ENCODE measurements at places on chromosomes 16 and 17. TPM values are rescaled to one million over a fixed set of nuclear protein-coding genes. Genes with fewer than 3 reads are reported as not detected.

The ADAD2 gene
- 0.52 TPM for total RNA-seq

The P2RX1 gene
- total RNA-seq: 6.8 TPM

The CCT6B gene
- 1.7 TPM for total RNA-seq

DNA sequence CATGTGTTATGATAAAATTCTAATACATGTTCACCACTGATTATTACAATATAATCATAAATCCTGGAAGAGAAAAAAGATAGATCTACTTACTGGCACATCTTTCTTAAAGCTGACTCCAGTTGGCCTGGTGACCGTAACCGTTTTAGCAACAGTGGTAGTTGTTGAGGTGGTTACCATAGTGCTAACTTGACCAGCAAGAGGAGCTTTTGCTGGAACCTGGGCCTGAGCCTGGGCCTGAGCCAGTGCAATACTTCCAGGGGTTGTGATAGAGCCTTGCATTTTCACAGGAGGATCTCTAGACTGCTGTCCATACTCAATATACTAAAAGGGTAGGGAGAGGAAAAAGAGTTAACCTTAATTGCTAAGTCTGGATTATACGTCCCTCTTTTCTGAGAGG is 36.2 kb downstream of the SETD6 start:
- H3K4me3 ChIP-seq: no peak overlapping the region
- H3K36me3 ChIP-seq: peaks cover 100% of the 10 kb centered on the region
- no peaks in the 10 kb centered on the region for H3K4me1 ChIP-seq
- H3K27me3 ChIP-seq: no peaks in the 10 kb centered on the region
- no peak for DNase-seq

The CD300E gene
- total RNA-seq: 6.5 TPM

DNA sequence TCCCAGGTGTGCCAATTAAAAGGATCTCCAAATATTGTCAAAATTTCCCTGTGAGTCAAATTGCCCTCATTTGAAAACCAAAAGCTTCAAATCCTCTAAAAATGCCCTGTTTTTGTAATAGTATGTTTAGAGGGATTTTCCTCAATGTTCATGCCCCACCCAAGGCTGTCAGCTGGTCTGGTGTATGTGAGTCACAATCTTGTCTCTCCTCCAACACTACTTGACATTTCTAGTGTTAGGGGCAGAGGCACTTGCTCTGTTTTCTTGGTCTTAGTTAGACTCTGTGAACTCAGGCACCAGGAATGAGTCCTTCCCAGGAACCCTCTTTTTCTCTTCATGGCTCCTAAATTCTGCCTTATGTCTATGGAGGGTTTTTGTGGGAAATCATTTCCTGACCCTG is 634.8 kb downstream of the KCNJ2 start:
- DNase-seq: no peak
- no peak overlapping the region for H3K27ac ChIP-seq
- no peaks in the 10 kb centered on the region for H3K27me3 ChIP-seq
- H3K4me3 ChIP-seq: no peak overlapping the region
- no peaks in the 10 kb centered on the region for H3K36me3 ChIP-seq
- no peaks in the 10 kb centered on the region for H3K4me1 ChIP-seq

GRCh38 chr17:9324864-9325263 is 250.8 kb downstream of the STX8 start:
- H3K36me3 ChIP-seq: no peaks in the 10 kb centered on the region
- no peak for DNase-seq
- no peak overlapping the region for H3K4me3 ChIP-seq
- H3K27ac ChIP-seq: no peak overlapping the region
- no peaks in the 10 kb centered on the region for H3K27me3 ChIP-seq

DNA sequence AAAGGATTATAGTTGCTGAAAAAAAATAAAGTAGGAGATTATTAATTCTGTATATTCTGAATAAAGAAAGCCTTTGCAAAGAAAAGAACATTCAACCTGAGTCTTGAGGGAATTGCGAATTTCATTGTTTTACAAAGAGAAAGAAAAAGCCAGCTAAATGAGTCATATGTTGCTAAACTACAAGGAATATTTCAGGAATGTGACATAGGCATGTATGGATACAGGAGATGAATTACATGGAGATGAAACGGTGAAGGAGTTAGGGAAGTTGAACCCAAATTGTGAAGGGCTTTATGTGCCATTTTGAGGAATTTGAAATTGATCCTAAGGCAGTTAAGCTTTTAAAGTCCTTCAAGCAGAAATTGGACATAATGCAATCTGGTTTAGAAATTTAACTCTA is 177.3 kb upstream of the RBL2 start:
- no peak overlapping the region for H3K4me3 ChIP-seq
- H3K27ac ChIP-seq: no peak overlapping the region
- H3K27me3 ChIP-seq: no peaks in the 10 kb centered on the region

The KRTAP4-6 gene
- not detected for total RNA-seq

The SLFN12 gene
- total RNA-seq: 12.4 TPM

The DGKE gene
- 10.4 TPM for total RNA-seq

DNA sequence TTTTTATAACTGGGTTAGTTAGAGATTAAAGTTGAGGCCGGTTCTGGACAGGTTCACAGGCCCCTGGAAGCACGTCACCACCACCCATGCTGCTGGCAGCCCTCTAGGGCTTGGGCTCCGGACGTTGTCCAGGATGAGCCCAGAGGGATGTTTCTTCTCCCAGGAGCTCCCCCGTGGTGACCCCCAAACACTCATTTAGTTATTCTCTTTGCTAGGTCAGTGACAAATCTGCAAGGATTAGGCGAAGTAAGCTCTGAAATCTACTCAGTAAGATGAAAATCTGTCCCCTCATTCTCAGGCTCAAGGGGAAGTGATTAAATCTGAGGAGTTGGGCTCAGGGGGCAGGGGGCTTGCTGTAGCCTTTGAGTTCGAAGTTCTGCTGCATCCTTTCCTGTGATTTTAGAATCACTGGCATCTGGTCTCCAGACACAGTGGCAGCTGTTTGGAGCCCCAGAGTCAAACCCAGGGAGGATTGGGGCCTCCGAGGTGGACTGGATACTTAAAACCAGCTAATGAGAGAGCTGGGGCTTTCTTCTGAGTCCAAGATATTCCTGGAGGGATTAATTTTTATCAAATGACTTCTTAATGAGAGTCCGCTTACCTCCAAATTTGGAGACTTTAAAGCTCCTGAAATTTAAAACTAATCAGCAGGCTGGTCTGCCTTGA is 49.2 kb upstream of the HS3ST2 start:
- DNase-seq: no peak
- no peak overlapping the region for H3K4me3 ChIP-seq
- no peak overlapping the region for H3K27ac ChIP-seq
- H3K4me1 ChIP-seq: no peaks in the 10 kb centered on the region
- H3K36me3 ChIP-seq: no peaks in the 10 kb centered on the region

DNA sequence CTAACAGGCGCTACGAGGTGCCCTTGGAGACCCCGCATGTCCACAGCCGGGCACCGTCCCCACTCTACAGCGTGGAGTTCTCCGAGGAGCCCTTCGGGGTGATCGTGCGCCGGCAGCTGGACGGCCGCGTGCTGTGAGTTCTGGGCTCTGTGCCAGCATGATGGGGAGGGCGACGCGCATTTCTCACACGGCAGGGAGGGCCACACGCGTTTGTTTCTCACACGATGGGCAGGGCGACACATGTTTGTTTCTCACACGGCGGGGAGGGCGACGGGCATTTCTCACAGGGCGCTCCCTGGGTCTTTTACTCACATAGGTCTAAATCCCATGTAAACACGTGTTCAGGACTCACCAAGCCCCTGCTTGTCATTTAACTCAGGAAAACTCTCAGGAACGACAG is 4.4 kb downstream of the GAA start:
- no peaks in the 10 kb centered on the region for H3K27me3 ChIP-seq
- peak; percentile 62 for DNase-seq
- H3K36me3 ChIP-seq: no peaks in the 10 kb centered on the region
- H3K4me1 ChIP-seq: peaks cover 11% of the 10 kb centered on the region

The KRTAP2-3 gene
- not detected for total RNA-seq

DNA sequence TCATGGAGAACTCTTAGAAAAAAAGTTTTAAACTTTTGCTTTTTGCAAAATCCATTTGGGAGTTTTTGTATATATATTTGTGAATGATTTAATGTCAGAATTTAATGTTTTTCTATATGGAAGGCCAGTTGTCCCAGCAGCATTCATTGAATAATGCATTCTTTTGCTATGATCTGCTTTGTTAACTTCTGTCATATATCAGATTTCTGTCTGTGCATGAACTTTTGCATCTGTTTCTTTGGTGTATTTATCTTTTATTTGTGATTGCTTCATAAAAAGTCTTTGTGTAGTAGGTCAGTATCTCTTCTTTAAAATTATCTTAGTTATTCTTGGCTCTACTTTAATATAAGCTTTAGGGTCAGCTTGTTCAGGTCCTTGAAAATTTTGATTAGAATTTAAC is 84.2 kb downstream of the MAP2K4 start:
- no peak overlapping the region for H3K4me3 ChIP-seq
- no peaks in the 10 kb centered on the region for H3K27me3 ChIP-seq
- no peaks in the 10 kb centered on the region for H3K4me1 ChIP-seq
- no peak overlapping the region for H3K27ac ChIP-seq
- no peak for DNase-seq

DNA sequence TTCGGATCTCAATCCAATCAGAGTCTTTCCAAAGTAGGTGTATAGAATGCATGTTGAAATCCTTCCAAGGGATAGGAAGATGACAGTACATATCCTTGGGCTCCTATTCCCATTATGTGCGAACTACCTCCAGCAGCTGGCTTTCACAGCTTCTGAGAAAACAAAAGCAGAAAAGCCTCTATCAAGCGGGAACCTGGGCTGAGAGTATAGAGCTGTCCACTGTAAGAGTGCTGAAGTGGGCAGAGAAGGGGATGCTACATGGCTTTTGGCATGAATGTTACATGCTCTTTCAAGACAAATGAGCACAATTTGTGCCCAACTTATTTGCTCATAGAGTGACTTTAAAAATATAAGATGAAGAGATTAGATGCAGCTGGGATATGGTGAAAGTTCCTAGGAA is 993.5 kb downstream of the CDH8 start:
- no peak overlapping the region for H3K27ac ChIP-seq
- no peaks in the 10 kb centered on the region for H3K27me3 ChIP-seq
- H3K4me1 ChIP-seq: no peaks in the 10 kb centered on the region

DNA sequence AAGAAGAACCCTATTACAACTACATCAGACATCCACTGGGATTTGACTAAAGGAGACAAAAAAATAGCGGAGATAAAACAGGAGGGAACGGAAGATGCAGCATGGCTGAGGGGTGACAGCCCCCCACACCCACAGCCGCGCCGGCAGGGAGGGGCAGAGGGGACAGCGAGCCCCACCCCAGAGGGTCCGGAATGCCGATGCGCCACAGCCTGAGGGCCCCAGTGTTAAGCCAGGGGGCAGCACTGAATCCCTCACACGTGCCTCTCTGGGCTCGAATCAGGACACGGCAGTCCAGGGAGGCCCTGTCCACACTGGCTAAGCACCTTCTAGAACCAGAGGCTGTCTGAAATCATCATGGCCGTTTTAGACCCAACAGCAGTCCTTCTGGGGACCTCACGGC is 18.8 kb downstream of the MAP1LC3B start:
- no peaks in the 10 kb centered on the region for H3K27me3 ChIP-seq
- DNase-seq: no peak
- H3K4me1 ChIP-seq: no peaks in the 10 kb centered on the region
- H3K36me3 ChIP-seq: peaks cover 84% of the 10 kb centered on the region

DNA sequence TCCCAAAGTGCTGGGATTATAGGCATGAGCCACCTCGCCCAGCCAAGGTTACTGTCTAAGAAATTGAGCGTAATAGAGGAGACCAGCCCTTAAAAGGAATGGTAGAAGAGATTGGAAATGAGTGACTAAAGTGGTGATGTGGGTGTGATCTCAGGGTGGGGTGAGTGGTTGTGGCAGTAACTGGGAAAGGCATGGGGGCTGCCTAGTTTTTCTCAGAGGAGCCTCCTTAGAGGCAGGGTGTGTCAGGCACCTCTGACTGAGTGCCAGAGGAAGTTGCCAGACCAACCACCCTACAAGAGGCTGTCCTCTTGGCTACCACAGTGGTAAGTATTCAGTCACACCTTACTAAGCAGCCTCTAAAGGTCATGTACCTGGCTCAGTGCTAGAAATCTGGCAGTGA is 8.9 kb downstream of the DUS2 start:
- H3K36me3 ChIP-seq: peaks cover 7% of the 10 kb centered on the region
- no peak overlapping the region for H3K27ac ChIP-seq
- DNase-seq: no peak

- H3K36me3 ChIP-seq: no peaks in the 10 kb centered on the region
- H3K4me1 ChIP-seq: peaks cover 31% of the 10 kb centered on the region
- no peak overlapping the region for H3K27ac ChIP-seq
- peak; percentile 23 for DNase-seq
- no peaks in the 10 kb centered on the region for H3K27me3 ChIP-seq
- H3K4me3 ChIP-seq: no peak overlapping the region
Observed at GRCh38 chr17:79033046-79033616, 9.2 kb downstream of the C1QTNF1 start.

DNA sequence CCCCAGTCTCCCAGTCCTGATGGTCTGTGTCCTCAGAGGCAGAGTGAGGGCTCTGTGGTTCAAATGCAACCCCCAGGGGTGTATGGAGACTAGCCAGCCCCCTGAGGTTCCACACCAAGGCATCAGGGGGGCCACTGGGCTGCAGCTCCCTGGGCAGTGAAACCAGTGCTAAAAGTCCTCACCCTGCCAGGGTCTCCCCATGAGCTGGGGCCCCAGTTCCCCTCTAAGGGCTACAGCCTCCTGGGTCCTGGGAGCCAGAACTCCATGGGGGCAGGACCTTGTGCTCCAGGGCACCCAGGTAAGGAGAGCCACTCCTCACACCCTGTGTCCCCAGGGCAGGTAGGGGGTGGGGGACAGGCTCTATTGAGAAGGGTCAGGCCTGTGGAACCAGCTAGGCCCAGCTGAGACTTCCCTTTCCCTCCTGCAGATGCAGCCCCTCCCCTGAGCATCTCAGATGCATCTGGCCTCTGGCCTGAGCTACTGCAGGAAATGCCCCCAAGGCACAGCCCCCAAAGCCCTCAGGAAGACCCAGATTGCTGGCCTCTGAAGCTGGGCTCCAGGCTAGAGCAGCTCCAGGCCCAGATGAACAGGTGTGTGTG is 6.4 kb upstream of the DCAF7 start:
- peak; percentile 46 for DNase-seq
- no peak overlapping the region for H3K4me3 ChIP-seq
- no peaks in the 10 kb centered on the region for H3K36me3 ChIP-seq
- peaks cover 18% of the 10 kb centered on the region for H3K27me3 ChIP-seq

DNA sequence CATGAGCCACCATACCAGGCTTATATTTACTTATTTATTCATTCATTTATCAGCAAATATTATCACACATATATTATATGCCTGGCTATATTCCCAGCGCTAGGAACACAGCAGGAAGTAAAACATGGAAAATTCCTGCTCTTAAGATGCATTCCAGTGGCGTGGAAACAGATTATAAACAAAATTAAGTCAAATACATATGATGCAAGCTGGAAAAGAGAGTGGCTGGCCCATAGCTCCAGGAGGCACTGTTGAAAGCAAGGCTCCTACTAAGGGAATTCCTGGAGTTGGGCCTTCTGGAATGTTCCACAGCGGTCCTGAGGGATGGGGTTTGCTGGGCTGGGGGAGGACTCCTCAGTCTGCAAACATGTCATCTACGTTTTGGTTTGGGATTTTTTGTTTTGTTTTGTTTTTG is 18.4 kb downstream of the ADCY9 start:
- H3K27ac ChIP-seq: no peak overlapping the region
- peaks cover 32% of the 10 kb centered on the region for H3K4me1 ChIP-seq
- no peak overlapping the region for H3K4me3 ChIP-seq
- no peaks in the 10 kb centered on the region for H3K27me3 ChIP-seq
- no peak for DNase-seq
